ENCODE measurements at places on chromosomes 5 and 9.

DNA sequence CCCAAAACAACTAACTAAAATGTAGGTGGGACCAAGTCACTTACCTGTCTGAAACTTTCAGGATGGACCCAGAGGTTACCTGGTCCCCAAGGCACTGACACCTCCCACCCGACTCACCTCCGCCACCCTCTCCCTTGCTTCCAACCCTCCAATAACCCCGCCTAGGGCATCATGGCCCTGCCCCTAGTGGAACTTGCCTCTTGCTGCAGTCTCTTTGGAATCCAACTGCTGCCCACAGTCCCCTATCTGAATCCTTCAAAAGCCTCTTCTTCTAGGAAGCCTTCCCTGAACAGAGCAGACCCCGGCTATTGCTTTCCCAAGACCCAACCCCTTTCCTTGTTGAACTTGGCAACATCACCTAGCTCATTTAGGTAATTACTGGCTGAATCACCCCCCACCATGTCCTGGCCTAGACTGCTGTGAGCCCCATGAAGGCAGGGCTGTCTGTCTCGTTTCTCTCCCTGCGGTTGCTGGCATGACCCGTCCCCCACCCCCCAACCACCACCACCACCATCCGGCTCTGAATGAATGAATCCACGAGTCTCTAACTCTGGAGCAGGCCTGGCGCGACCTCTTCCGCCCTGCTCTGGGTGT lies 9.4 kb downstream of the CRB2 start:
- DNase-seq: no peak

- DNase-seq: no peak
Observed at GRCh38 chr5:134370311-134370870, 978 bp upstream of the UBE2B start.

GRCh38 chr5:107935645-107936044 lies 264.9 kb upstream of the EFNA5 start:
- DNase-seq: no peak

- DNase-seq: no peak
Observed at GRCh38 chr5:122921826-122922225, 76.4 kb downstream of the SNX24 start.

DNA sequence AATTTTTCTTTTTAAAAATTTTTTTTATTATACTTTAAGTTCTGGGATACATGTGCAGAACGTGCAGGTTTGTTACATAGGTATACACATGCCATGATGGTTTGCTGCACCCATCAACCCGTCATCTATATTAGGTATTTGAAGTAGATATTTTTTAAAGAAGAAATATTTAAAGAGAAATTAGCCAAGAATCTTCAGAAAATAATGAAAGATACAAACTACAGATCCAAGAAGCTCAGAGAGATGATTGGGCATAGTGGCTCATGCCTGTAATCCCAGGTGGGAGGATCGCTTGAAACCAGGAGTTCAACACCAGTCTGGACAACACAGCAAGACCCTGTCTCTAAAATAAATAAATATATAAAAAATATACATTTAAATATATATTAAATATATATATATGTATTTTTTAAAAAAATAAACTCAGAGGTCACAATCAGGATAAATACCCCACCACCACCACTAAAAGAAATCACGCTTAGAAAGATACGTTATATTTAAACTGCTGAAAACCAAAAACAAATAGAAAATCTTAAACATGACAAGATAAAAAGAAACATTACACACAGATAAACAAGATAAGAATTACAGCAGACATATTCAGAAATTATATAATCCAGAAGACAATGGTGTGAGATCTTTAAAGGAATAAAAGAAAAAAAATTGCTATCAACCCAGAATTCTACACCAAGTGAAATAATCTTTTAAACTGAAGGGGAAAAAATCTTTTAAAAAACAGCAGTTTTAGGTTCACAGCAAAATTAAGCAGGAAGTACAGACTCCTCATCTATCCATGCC lies 57.5 kb downstream of the CSF2 start:
- DNase-seq: no peak

DNA sequence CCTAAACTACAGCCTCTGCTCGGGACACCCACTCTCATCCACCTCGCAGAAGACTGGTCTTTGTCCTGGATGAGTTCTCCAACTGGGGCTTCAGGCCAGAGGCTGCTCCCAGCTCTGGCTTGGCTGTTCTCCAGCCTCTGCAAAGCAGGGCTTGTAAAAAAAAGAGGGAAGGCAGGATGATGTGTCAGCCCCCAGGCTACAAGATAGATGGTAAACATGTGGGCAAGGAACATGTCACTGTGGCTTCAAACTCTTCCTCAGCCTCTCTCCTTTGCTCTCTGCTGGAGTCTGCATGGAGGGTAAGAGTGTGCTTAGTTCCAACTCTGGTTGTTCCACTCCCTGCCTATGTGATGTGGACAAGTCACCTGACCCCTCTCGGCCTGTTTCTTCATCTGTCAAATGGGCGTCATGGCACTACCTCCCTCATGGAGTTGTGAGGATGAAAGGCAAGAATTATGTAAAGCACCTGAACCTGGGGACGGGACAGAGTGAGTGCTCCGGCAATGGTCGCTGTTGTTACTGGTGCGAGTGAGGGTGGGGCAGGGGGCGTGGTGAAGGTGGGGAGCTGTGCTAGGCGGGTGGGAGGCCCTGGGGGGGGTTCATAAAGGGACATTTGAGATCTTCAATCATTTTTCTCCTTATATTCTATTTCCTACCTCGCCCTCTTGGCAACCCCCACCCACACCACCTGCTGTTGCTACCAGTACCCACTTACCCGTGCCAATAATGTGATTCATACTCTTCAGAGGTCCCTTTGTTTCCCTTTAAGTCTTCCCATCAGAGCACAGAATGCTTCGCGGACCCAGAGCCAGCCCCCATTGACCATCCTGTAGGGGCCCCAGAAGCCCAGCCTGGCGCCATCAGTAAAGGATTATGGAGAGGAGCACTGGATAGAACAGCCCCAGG lies 6.8 kb upstream of the ZNF79 start:
- no peak for DNase-seq

GRCh38 chr5:54876-55569 lies 36.9 kb upstream of the PLEKHG4B start:
- no peak for DNase-seq

GRCh38 chr9:116282597-116282996 lies 129.0 kb downstream of the PAPPA start:
- no peak for DNase-seq

- no peak for DNase-seq
Observed at GRCh38 chr5:126354012-126354857, 69.0 kb upstream of the GRAMD2B start.

- no peak for DNase-seq
Observed at GRCh38 chr5:167881041-167881440, 410.4 kb upstream of the WWC1 start.

DNA sequence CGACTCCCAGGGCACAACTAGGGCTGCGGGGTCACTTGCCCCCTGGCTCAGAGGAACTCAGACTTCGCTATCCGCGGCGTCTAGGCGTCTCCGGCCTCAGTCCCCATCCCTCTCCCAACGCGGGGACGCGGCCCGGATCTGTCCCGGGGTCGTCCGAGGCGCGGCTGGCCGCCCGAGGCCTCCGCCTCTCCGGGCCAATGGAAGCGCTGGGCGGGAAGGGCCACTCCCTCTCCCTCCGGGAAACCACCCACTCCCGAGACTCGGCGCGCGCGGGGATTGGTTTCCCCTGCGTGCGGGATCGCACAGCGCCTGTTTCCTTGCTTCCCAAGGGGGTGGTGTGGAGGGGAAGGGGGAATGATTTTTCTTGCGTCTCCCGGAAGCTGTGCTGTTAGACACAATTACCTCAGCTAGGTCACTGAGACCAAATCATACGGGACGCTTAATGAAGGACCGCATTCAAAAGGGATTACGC lies 38.3 kb downstream of the NR2F1 start:
- no peak for DNase-seq

- DNase-seq: no peak
Observed at GRCh38 chr5:139413963-139414362, 10.1 kb upstream of the SPATA24 start.

GRCh38 chr5:109741390-109741789 lies 51.7 kb downstream of the MAN2A1 start:
- no peak for DNase-seq

- DNase-seq: no peak
Observed at GRCh38 chr9:22343218-22343611, 103.4 kb upstream of the DMRTA1 start.

- no peak for DNase-seq
Observed at GRCh38 chr9:98360176-98360708, 104.8 kb upstream of the TBC1D2 start.

DNA sequence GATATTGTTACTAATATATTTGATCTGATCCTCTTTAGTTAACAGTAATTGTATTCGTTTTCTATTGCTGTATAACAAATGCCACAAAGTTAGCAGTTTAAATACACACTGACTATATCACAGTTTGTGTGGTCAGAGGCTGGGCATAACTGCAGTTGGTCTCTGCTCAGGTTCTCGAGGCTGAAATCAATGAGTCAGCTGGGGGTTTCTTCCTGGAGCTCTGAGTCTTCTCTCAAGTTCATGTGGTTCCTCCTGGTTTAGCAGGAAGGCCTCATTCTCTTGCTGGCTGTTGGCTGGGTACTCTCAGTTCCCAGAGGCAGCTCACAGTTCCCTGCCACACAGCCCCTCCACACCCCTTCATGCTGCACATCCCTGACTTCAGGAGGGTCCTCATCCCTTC lies 20.7 kb downstream of the COL23A1 start:
- no peak for DNase-seq

DNA sequence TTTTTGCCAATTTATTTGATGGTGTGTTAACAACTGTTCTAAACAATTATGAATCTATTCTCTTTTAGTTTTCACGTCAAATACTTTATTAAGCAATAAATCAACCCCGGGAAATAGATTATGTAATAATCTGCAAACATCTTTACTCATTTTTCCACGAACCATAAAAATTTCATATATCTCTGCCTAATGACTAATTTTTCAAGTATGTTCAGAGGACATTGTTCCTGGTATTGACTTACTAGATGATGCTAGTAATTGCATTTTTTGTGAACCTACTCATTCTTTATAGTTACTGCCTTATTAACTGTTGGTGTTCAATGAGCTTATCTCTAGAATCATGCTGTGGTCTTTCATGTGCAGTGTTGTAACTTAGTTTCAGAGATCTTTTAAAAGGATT lies 41.0 kb upstream of the FBN2 start:
- DNase-seq: no peak

DNA sequence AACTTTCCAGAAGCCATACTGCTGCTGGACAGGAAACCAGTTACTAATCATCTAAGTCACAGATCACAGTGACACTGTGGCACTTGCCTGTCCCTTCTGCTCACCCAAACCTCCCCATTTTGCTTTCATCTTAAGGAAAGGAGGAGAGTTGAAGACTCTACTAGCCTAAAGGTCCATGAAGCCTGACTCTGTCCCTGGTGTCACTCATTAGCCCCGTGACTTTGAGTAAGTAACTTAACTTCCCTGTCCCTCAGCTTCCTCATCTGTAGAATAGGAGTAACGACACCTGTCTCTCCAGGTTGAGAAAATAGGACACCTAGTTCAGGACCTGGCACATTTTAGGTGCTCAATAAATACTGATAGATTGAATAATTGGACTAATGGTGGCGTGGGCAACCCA lies 536 bp upstream of the SLC6A7 start:
- DNase-seq: no peak

DNA sequence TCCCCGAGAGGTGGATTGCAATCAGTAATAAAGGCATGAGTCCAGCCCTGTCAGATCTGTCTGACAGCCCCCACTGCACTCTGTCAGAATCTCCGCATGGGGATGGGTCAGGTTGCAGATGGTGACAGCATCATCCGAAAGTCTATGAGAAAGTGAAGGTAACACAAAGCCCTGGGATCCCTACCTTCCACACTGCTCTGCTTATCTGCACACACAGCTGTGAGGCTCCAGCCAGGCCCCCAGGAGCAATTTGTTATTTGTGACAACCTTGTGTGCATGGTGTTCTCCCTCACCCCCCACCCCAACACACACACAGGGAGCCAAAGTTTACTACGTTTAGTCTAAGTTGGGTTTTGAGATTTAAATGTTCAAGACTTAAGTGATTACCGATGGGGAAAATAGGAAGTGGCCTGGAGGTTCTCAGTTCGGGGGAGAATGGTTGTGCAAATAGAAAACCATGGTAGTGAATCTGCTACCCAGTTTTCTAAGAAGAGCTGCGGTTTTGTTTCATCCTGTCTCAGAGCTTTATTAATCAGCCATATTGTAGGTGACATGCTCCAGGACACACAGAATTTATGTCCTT lies 92.7 kb downstream of the SV2C start:
- no peak for DNase-seq

DNA sequence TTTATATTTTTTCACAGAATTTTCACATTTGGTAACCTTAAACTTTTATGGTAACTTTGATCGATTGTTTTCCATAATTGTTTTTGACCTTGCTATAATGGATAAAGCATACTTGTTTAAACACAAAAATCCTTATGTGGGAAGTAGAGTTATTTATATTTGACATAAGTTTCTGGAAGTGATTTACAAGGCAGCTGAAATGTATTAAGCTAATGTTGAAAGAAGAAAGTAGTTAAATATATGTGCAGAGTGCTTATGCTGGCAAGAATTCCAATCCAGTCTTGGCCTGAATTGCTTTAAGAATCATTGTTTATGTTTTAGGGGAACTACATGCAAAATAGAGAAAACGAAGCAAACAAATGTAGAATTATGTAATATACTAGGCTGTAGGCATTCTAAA lies 763.6 kb downstream of the TAF11L14 start:
- DNase-seq: no peak

DNA sequence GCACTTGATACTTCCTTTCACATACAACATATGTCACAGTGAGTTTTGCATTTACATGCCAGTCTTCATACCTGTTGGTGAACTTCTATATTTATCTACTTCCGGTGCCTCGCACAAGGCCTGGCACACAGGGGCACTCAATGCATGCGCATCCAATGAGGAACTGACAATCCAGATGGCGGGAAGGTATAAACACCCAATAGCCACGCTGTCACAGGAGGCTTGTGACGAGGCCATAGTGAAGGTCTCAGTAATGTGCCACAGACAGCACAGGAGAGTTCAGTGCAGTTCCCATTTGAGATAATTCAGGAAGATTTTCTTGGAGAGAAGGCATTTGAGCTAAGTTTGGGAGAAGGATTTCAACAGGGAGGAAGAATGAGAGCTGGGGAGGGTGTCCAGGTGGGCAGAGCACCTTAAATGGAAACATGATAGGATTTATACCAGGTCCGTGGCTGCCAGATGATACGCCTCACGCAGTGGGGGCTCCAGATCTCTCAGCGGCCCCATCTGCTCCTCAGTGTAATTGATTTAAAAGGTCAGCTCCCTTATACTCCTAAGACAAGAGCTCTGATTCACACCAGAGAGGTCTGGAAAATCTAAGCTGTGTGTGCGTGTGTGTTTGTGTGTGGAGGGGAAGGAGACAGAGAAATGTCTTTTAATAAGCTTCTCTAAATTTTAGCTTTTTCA lies 206.2 kb downstream of the DCP2 start:
- no peak for DNase-seq

DNA sequence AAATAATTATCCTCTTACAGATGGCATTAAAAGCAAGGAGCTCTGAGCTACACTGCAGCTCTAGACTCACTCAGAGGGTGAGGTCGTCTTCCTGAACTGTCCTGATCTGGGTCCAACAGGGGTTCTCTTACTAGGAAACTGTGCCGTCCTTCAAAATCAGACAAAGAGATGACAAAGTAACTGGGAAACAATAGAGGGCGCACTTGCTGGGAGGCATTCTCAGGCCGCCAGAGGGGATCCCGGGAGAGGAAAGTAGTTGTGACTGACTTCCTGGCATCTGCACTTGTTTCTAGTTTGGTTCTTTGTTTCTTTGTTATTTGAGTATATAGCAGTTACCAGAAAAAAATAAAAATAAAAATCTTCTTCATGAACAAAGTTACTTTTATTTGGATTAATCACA lies 142.9 kb upstream of the MSX2 start:
- no peak for DNase-seq

GRCh38 chr5:54703133-54703532 lies 185.6 kb downstream of the SNX18 start:
- no peak for DNase-seq
